ENCODE measurements at places on chromosomes 6 and 20.

GRCh38 chr6:163647624-163648023 is 233.1 kb downstream of the QKI start:
- DNase-seq = no peak

- no peak for DNase-seq
These were observed 46.1 kb upstream of the ENPP1 start for GRCh38 chr6:131761762-131762067.

GRCh38 chr20:10670501-10671220 is 3.1 kb downstream of the JAG1 start:
- DNase-seq = peak; percentile 51

DNA sequence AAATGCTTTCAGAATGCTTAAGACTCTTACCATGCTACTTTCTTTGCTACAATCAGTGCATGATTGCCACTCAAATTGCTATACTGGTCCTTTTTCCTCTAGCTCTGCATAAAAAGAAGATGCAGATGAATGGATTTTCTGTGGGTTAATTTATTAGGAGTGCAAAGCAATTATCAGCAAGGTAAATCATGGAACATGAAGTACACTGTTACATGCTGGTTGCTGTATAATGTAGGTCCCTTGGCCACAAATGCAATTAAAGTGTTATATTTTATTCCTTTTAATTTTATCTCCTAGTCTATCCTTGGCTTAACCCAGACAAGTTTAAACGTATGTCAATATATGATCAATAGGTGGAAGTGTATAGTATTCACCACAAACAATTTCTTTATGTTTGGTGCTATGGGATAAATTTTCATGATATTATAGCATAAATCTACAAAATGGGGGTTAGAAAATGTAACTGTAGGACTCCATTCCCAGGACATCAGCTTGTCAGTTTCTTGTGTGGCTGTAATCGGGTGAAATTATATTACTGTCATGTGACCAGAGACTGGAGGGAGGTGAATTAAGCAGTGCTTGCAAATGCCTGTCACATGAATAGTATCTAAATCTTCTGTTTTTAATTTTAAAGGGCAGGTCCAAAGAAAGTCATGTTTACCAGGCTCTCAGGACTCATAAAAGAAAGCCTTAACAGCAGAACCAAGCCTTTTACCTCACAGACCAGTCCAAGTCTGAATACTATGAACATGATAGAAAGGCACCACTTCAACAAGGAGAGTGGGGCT is 176.9 kb upstream of the ID4 start:
- DNase-seq = no peak

DNA sequence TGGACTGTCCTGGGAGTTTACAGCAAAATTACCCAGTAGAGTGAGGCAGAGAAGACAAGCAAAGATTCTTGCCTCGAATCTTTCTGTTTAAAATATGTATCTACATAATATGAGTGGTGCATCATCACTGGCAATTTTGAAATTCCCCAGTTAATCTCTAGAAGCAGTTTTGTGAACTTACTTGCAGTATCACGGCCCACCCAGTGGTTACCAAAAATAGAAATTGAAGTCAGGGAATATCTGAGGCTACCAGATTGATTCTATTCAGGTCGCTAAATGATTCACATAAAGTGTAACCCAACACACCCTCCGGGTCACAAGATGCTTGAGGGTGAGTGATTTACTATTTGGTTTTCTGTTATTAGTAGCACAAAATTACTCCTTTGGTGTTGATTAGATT is 111.9 kb downstream of the PPP1R14C start:
- no peak for DNase-seq

GRCh38 chr6:21537637-21538036 is 55.9 kb upstream of the SOX4 start:
- DNase-seq = no peak

GRCh38 chr6:52554684-52555280 is 22.1 kb downstream of the TRAM2 start:
- no peak for DNase-seq

- no peak for DNase-seq
These were observed 10.6 kb downstream of the CEP250 start for GRCh38 chr20:35465976-35466375.

- no peak for DNase-seq
These were observed 6.4 kb downstream of the ACSS1 start for GRCh38 chr20:25051386-25052155.

DNA sequence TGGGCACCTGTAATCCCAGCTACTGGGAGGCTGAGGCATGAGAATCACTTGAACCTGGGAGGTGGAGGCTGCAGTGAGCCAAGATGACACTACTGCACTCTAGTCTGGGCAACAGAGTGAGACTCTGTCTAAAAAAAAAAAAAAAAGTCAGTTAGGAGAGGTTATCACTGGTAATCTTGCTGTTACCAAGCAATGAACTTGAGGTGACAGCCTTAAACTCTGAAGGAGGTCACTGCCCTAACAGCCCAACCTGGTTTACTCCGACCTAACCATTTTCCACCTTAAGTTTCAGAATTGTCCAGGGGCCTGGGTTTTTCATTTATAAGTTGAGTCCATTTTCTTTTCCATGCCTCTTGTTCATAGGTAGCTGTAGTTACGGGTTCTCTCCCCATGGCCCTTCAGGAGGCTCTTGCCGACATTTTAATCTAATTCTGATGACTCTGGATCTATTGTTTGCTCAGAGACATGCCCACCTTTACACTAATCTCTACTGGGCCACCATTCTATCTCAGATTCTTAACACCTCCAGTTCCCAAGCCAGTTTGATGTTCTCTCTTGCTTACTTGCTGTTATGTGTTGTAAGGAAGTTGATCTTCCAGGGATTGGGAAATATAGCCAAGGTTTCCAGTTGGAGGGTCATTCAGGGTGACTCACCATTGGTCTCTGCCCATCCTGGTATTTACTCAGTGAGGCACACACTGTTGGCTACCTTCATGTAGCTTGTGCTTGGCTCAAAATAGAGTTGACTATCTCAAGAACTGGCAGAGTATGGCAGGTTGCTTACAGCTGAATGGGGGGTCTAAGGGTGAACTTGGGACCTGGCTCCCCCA is 29.1 kb downstream of the SHLD1 start:
- no peak for DNase-seq

GRCh38 chr6:166775923-166776220 is 148.8 kb upstream of the RPS6KA2 start:
- DNase-seq = no peak

DNA sequence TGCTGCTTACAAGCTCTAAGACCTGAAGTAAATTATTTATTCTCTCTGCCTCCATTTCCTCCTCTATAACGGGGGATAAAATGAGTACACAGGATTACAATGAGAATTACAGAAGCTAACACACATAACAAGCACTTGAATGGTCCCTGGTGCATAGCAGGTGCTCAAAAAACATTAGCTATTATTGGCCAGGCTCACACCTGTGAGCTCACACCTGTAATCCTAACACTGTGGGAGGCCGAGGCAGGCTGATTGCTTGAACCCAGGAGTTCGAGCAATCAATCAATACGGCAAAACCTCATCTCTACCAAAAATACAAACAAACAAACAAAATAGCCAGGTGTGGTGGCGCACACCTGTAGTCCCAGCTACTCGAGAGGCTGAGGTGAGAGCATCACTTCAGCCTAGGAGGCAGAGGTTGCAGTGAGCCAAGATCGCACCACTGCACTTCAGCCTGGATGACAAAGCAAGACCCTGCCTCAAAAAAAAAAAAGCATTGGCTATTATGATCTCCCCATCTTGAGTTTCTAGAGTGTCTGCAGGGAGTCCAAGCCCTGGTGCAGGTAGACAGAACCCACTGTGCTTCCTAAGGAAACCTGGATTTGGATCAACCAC is 68.1 kb downstream of the PREX1 start:
- DNase-seq = no peak

- no peak for DNase-seq
These were observed 46.7 kb downstream of the FGD2 start for GRCh38 chr6:37052027-37052628.

GRCh38 chr6:160248538-160248937 is 10.1 kb downstream of the SLC22A2 start:
- no peak for DNase-seq

DNA sequence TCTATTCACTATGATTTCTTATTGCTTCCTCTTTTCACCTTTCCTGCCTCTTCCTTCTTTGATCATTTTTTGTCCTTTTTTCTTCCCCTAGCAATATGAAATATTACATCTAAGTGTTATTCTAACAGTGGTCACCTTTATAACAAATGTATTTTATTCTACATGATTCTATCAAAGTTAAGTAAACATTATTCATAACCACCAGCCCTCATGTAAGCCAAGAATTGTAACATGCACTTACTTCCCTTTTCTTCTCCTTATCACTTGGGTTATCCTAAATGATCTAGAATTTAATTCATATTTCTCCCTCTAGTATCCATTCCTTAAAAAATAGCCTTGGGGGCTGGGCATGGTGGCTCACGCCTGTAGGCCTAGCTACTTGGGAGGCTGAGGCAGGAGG is 88.3 kb upstream of the SLC22A23 start:
- DNase-seq = no peak

DNA sequence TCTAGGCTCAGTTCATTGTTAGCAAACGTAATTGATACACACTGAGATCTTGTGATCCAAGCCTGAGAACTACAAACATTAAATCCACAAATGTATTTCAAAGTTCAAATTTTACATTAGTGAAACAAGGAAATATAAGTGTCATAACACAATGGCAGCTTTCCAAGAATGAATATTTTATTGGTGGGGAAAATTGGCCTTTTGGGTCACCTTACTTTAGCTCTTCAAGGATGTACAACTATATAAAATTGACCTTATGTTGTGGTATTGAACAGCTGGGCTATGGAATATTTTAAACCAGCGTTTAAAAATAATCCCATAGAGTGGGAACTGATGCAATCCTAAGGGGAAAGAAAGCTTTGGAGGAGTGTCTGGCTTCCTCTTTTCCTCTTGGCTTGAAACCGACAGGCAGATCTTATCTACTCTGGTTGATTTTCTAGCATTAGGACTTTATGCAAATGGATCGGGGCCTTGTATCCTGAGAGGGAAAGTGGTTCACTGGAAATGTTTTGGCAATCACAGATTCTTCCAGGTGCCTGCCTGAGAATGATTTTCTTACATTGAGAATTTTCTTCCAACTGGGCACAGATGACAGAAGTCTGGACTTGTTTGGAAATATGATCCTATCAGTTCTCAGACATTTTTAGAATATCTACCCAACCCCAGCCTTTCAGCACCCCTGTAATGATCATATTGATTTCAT is 184.8 kb upstream of the ECI2 start:
- DNase-seq = peak; percentile 40

GRCh38 chr6:41228616-41229015 is 467 bp downstream of the TREML4 start:
- no peak for DNase-seq

DNA sequence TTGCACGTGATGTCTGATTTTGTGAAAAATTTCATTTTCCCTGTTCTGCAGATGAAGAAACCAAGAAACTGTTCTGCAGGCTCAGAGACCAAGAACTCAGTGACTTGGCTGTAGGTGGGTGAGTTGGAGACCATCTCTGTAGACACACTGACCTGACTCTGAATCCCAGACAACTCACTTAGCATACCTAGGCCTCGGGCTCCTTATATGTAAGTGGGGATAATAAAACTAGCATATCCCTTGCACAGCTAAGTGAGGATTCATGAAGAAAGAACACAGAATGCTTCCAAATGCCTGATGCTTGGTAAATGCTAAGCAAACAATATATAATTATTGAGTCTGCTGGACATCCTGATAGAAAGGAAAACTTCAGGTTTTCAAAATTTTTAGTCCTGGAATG is 70.8 kb downstream of the B3GAT2 start:
- DNase-seq = no peak

DNA sequence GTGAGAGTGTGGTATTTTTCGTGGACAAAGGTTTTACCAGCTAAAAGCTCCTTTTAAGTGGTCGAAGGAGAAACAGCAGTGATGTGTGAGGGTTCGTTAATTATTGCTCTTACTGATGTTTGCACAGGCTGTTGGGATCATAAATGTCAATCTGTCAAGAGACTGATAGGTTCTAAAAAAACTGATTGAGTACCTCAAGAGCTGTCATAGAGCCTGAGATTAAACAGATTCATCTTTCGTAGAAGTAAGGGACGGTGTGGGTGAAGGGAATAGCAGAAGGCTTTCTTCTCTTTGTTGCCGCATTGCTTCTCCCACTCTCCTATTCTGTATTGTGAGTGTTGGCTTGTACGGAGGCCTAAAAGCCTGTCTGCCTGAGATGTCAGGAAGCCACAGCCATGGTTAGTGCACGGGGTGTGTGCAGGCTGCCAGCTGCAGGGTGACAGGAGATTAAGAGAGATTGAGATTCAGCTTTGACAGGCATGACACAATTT is 291.0 kb downstream of the ZFAND3 start:
- DNase-seq = no peak

DNA sequence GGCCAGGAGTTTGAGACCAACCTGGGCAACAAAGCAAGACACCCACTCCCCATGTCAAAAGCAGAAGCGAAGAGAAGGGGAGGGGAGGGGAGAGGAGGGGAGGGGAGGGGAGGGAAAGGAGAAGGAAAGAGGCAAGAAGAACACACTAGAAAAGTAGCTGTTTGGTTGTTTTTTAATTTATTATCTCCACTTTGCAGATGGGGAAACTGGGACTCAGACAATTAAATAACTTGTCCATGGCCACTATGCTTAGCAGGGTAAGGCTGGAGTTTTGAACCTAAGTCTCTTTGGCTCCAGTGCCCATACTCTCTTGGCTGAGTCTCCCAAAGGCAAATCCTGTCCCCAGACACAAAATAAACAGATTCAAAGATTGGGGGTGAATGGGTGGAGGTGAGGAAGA is 12.4 kb upstream of the GHRH start:
- no peak for DNase-seq

DNA sequence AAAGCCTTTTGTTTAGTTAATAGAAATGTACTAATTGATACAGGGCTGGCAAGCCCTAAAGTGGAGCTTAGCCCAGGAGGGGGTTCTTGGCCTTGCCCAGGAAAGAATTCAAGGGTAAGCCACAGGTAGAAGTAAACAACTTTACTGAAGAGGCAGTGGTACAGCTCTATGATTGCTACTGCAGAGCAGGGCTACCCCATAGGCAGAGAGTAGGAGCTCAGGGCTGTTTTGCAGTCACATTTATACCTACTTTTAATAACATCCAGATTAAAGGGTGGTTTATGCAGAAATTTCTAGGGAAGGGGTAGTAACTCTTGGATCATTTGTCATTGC is 680.4 kb upstream of the GJE1 start:
- DNase-seq = no peak

- no peak for DNase-seq
These were observed 137.6 kb downstream of the CLIC5 start for GRCh38 chr6:45877970-45878590.

DNA sequence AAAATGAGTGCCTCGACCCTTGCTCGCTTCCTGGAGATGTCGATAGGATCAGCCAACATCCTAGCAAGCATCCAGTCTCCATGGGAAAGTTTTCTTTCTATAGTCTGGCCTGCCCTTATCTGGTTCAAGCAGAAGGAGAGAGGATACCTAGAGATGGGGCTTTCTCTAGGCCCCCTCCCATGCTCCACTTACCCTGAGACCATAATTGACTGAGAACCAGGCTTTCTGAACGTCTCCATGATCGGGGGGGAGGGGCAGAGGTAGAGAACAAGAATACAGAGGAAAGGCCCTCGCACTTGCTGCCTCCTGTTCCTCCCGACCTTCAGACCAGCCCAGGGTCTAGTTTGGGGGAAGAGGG is 31.6 kb upstream of the EPB41L1 start:
- DNase-seq = no peak

Data from dermis microvascular lymphatic vessel endothelial cell (primary cell).